RPMI8226 (cell line): ENCODE measurements at places on chromosomes 13 and 19.

GRCh38 chr19:447816-448560 is 12.8 kb downstream of the SHC2 start:
- DNase-seq, result no peak

- DNase-seq, result no peak
These were observed 1165.0 kb downstream of the SLITRK1 start for GRCh38 chr13:82717249-82717648.

DNA sequence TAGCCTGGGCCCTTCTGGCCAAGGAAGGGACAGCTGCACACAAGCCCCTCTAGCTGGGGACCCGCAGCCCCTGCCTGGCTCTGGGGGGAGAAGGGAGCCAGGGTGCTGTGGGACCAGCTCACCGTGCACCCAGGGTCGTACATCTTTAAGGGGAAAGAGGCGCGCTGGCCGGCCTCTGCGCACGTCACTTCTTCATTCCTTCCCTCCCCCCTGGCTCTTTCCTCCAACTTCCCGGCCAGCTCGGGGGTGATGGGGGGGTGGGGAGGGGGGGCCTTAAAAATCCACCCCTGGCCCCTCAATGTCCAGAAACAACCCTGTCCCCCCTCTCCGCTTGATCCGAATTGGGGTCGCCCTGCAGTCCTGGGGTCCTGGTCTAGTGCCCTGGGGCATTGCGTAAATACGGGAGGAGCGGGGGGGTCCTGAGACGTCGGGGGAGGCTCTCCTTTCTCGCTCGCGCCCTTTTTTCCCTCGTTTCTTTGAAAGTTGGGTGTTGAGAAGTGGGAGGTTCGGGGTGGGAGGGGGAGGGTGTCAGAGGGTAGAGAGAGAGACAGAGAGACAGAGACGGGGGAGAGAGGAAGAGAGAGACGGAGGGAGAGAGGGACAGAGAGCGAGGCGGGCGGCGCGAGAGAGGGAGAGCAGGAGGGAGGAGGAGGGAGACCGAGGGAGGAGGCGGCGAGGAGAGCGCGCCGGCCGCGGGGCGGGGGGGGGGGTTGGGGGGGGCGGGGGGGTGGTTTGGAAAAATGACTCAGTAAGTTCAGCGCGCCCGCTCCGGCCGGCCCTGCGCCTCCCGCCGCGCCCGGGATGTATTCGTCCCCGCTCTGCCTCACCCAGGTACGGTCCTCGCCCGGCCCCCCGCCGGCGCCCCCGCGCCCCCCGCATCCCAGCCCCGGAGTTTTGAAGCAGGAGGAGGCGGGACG is at the start of gene NFIC:
NFIC (plus strand) TSS at position 748 of the 917 bp plus-strand sequence; CDS start at position 802, 54 bp downstream.
- DNase-seq, result peak; percentile 83

GRCh38 chr13:111326621-111326965 is 6.2 kb downstream of the TEX29 start:
- no peak for DNase-seq

- DNase-seq, result no peak
These were observed 102.0 kb downstream of the PCDH9 start for GRCh38 chr13:67128136-67128535.

DNA sequence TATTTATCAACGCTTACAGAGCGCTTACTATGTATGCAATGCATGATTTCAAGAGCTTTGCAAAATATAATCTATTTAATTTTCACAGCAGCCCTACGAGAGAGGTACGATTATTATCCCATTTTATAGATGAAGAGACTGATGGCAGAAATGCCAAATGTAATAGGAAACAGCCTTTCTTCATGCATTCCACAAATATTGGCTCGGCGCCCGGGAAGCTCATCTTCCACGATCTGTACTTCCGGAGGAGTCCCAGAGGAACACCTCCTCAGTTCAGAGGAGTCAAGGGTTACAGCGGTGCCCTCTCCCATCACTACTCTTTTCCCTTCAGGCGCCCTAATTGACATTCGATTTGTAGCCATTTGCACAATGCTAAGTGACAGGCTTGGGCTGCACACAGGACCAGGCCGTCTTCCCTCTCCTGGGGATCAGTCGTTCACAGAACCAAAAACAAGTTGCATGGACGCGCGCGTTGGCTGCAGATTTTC is 1.1 kb upstream of the ARHGAP35 start:
- peak; percentile 74 for DNase-seq

DNA sequence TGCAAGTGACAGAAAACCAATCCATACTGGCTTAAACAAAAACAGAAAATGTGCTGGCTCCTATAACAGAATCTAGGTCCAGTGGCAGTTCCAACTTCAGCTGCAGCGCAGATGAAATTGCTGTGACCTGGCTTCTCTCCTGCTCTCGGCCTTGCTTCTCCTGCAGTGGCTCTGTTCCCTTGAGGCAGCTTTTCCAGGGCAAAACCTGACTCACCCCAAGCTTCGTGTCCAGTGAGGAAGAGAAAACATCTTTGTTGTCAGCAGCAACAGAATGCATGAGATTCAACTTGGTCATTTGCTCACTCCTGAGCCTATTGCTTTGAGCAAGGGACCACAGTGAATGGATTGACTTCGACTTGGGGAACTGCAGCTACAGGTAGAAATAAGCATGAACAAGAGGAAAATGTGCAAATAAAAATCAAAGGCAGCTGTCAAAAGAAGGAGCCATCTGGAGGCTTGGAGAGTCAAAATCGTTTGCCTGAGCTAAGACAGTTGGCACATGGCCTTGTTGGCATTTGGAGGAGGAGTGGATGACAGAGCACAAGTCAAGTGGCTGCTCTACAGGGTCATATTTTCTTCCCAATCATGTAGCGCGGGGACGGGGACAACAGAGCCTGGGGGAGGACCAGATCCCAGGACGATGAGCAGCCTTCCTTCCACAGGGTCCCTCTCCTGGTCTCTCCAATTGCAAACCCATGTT is 523.4 kb downstream of the FGF9 start:
- DNase-seq, result no peak

DNA sequence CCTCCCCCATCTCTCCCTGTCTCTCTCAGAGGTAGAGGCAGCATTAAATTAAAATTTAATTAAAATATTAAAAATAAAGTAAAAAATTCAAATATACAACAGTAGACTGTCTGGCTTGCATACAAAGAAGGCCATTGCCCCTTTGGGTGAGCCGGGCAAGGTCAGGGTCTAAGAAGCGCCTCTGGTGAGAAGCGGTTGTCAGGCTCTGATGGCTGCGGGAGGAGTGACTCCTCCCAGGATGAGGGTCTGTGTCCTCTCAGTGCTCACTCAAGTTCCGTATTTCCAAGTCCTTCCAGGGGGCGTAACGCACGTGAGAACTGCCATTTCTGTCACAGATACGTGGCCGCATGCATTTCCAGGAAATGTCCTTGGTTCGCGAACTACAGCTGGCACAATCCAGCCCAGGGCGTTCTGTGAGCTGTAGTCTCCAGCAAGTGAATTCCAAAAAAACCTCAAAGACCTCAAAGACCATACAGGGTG is 737 bp upstream of the ZNF181 start:
- no peak for DNase-seq

GRCh38 chr13:34886121-34886875 is 55.8 kb upstream of the NBEA start:
- DNase-seq, result no peak

DNA sequence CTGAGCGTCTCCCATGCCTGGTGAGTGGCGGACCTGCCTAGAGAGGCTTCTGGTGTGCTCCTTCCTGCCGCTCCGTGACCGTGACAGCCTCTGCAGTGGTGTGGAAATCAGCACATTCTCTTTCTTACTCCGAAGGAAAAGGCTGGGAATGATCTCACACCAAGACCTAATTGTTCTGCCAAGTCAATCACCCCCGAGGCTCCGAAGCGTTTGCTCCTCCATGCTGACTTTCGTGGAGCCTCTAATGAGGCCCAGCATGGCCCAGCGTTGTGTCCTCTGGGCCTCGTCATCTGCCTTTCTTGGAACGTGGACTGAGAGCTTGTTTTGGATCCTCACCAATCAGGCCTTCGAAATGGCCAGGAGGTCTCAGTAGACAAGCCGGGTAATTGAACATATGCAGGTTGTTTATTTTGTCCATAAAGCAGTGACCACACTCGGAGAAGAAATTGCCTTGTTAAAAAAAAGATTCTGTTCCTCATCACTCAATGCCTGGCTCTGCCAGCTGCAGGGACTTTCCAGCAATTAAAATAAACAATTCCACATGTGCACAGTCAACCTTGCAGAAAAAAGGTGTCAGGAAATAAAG is 107.1 kb downstream of the UBL3 start:
- no peak for DNase-seq

- no peak for DNase-seq
These were observed 307 bp downstream of the JOSD2 start for GRCh38 chr19:50510700-50511068.

GRCh38 chr19:48479686-48480085 is 10.5 kb downstream of the CYTH2 start:
- no peak for DNase-seq

GRCh38 chr19:55697698-55698097 is 22.7 kb downstream of the EPN1 start:
- DNase-seq, result no peak

GRCh38 chr19:41821003-41821735 is 23.3 kb downstream of the LYPD4 start:
- peak; percentile 55 for DNase-seq

- peak; percentile 11 for DNase-seq
These were observed 1551.8 kb downstream of the SLITRK1 start for GRCh38 chr13:82330499-82330898.

GRCh38 chr13:73924607-73925006 is 209.6 kb downstream of the KLF12 start:
- no peak for DNase-seq

- DNase-seq, result no peak
These were observed 10.4 kb upstream of the KLF16 start for GRCh38 chr19:1873524-1874473.

GRCh38 chr13:76953968-76954367 is 5.7 kb downstream of the ACOD1 start:
- DNase-seq, result no peak

DNA sequence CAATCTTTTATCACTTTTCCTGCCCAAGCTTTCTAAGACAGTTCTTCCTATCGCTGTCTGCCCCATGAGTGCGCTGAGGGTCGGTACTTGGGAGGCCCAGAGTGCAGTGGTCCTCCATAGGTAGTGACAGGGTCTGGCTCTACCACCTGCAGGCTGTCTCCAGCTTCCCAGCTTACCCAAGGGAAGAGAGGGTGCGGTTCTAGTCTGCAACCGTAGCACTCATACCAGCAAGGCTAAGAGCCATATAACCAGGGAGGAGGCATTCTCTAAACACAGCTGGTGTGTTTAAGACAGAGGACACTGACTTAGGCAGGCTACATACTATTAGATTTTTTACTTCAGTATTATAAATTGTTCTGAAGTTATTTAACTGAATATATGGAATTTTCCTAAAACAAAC is 8.2 kb downstream of the PROZ start:
- no peak for DNase-seq

- DNase-seq, result no peak
These were observed 42.2 kb downstream of the CCNE1 start for GRCh38 chr19:29854033-29854432.

- DNase-seq, result no peak
These were observed 25.1 kb downstream of the ELF1 start for GRCh38 chr13:40993987-40994386.

DNA sequence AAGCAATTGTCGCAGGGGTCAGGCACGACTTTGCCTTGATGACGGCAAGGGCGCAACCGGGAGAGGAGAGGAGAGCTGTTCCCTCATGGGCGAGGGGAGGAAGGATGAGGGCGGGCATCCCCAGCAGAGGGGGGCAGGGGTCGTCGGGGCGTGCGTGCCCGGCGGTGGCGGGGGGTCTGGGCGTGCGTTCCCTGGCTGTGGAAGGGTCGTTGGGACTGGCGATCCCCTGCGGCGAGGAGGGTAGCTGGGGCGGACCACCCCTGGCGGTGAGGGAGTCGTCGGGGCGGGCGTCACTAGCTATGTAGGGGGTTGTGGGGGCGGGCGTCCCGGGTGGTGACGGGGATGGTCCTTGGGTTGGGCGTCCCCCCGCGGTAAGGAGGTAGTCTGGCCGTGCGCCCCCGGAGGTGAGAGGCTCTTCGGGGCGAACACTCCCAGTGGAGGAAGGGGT is 1.7 kb downstream of the COMP start:
- no peak for DNase-seq

GRCh38 chr19:2412449-2412848 is 14.9 kb downstream of the TIMM13 start:
- DNase-seq, result peak; percentile 23

DNA sequence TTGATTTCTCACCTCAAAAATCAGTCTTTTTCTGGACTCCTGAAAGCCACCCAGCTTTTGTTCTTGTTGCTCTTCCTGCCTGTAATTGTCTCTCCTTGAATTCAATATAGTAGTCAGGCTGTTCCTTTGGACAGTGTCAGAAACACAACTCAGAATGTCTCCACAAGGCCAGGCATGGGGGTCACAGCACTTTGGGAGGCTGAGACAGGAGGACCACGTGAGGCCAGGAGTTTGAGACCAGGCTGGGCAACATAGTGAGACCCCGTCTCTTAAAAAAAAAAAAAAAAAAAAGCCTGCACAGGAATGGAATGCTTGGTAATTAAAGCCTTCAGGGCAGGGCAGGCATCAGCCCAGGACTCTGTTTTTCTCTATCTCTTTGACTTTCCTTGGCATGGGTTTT is 8.9 kb upstream of the BAX start:
- DNase-seq, result no peak

DNA sequence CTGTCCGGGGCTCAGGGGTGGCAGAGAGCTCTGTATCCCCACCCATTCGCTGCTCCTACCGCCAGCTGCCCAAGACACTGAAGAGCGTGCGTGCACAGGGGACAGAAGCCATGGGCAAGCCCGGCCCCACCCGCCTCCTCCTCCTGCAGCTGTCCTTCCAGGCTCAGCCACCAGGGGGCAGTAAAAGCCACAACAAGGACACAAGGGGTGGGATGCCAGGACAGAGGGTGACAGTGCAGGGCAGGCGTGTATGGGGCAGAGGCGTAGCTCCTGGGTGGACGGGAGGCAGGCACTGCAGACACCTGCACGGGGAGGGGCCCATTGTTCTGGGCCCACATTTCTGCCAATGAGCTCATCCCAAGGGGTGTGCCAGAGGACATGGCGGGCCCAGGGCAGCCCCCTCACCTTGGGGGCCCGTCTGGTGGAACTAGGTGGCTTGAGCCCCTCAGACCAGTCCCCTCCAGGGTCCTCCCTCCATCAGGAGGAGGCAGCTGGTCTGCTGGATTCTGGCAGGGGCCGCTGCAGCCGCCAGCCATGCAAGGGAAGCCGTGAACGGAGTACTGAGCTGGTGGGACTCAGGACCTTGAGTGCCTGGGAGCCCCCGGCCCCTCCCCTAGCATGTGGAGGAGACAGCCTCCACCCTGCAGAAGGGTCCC is 61.2 kb downstream of the MLLT1 start:
- DNase-seq, result peak; percentile 74

DNA sequence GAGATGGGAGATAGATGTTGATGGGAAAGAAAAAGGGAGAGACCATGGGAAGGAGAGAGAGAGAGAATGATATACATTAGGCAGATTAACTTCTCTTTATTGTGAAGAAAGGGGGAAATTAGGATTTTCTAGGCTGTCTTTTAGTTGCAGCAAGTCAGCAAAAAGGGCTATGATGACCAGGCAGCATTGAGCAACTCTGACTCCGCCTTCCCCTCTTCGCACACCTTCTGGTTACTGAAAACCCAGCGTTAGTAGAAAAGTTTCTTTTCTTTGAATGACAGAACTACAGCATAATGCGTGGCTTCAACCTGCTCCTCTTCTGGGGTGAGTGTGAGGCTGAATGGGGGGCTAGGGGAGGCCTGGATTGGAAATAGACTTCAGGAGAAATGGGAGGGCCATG is at the start of gene ADGRE1:
ADGRE1 (plus strand) TSS at position 264 of the 400 bp plus-strand sequence; CDS start at position 294, 30 bp downstream.
- DNase-seq, result peak; percentile 48
